HS-5 (cell line): ENCODE measurements at places on chromosomes 6 and 20.

GRCh38 chr6:94217836-94218235 lies 798.5 kb upstream of the EPHA7 start:
- no peak for DNase-seq

DNA sequence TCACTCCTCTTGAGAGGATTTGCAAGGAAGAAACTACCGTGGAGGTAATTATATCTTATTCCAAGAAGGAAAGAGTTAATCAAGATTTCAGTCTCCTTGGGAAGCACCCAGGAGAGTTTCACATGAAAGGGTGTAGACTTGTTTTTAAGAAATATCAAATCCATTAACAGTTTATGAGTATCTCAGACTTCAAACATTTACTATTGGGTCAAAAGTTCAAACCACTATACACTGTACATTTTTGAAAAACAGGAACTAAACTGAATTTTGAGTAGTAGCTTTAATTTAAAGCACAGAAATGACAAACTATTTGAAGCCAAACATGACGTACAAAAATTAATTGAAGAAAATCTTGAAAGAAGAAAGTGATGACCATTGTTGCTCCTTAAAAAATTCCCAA lies 164.0 kb downstream of the FOXC1 start:
- no peak for DNase-seq

- no peak for DNase-seq
These were observed 158.8 kb downstream of the JARID2 start for GRCh38 chr6:15404685-15404980.

DNA sequence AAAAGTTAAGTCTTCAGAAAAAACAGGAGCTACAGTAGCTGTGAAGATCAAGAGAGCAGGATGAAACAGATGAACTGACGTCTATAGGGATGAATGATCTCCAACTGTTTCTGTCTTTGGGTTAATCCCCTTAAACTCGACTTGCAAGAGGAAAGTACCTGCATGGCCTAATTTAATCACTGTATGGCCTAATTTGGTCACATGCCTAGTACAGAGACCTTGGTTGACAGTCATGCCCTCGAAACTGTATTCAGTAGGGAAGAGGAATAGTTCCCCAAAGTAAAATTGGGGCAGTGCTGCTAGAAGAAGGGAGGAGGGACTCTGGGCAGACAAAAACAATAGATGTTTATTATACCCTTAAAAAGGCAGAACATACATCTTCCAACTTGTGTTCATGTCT lies 10.0 kb upstream of the SMAP1 start:
- no peak for DNase-seq

DNA sequence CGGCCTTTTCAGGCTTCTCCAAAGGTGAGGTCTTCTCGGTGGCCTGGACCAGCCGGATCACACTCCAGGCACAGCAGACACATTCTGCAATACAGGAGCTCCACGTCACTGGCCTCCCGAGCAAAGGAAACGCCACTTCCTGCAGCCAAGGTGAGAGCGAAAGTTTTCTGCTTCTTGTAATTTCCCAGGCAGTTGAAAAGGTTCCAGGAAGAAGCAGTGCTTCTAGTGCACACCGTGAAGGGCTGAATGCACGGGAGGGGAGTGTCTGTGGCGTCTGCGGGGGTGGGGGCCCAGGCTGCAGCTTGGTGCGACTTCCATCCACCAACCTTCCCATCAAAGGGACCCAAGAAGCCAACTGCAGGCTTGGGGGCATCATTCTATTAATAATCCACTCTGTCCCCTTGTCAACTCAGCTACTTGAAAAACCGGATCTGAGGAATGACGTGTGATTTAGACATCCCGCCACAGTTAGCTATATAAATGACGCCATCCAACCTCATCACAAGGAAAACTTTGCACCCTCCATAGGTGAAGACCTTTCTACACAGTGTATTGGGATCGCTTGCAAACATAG lies 61.1 kb downstream of the NFATC2 start:
- no peak for DNase-seq

GRCh38 chr20:327186-328026 lies 2.1 kb downstream of the SOX12 start:
- no peak for DNase-seq

DNA sequence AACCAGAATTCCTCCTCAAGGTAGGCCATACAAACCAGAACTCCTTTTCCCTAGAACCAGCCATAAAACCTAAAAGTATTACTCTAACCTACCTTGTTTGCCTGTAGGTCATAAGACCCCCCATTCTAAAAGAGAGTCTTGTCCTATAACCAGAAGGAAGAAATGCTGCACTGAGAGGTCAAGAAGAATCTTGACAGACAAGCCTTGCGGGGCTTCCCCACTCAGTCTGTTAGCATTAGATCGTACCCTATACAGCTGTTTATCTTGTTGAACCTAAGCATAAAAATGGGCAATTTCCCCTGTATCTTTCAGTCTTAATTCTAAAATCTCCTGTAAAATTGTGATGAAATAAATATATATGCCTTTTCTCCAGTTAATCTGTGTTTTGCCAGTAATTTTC lies 52.3 kb upstream of the HFE start:
- no peak for DNase-seq

DNA sequence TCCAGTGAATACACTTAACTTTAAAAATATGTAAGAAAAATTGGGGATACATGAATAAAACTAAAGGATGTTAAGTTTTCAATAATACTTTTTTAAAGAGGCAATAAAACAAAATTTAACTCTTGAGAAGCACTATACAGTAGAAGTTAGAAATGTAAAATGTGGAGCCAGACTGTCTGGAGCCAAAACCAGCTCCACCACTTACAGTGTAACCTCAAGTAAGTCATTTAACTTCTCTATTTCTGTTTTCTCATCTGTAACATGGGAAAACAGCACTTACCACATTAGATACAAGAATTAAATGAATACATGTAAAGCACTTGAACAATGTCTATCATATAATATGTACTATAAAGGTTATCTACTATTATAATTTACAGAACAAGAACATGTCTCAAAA lies 6.7 kb downstream of the ATG5 start:
- DNase-seq, result no peak
